ENCODE measurements at places on chromosomes 6 and 20. TPM values are rescaled to one million over a fixed set of nuclear protein-coding genes. Genes with fewer than 3 reads are reported as not detected.

PCK1 gene
- total RNA-seq = not detected

DNA sequence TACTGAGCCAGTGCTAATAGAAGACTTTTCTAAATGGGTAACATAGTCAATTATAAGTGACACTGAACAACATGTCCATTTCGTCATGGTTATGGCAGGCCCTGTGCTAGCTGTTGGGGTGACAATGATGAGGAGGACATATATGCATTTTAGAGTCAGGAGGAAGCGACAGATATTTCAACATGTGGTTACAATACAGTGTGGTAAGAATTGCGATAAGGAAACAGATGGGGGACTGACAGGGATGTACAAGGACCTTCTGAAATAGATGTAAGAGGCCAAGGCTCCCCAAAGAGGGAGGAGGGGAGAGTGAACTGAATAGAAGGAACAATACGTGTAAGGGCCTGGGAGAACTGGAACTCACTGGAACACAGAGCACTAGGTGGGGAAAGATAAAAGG lies 11.7 kb downstream of the MMP24 start:
- no peak for DNase-seq

DNA sequence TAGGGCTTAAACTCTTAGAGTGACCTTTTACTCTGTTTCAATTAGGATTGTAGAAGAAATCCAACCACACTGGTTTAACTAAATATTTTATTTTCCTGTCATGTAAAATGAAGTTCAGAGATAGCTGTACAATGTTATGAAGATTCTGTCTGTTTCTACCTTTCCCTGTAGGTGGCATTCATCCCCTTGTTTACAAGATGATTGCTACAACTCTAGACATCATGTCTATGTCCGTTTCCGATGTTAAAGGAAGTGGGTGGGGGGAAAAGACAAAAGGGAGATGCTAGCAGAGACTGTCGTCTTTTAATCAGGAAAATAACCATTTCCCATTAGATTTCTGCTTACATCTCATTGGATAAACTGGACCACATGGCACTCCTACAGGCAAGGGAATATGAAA lies 30.9 kb upstream of the RIMS1 start:
- no peak for DNase-seq

DNA sequence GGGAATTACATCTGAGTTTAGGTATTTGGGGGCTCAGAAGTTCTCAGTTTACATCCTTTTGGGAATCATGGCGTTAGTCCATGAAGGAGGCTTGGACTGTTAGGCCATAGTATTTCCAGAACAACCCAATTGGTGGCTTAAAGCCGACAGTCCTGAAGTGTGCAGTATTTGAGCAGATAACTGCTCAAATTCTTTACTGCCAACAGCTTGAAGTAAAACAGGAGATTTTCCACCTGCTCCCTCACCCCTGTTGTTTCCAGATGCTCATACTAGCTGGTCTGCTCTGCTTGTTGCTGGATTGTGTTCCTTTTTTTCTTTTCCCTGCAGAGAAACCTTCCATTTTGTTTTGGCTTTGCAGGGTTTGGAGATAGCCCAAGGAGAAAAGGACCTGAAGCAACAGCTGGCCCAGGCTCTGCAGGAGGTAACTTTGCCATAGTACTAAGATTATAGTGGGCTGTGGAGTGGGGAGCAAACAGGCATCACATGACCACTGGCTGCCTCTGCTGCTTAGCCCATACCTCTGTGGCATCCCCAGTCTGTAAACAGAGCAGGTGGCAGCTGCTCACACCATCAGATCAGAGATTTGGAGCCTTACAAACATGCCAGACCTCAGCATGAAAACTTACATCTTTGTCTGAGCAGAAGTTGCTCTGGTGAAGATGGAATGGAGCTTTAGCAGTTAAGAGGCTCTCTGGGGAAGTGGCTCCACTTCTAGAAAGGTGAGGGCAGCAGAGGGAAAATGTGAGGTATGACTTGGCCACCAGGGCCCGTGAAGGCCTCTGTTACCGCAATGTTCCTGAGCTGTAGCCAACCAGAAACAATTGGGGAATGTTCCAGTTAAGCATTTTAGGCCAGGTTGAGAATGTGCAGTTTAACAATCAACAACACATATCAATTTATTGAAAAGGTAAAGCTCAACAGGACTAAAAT lies 17.6 kb downstream of the RNF8 start:
- no peak for DNase-seq

- DNase-seq = peak; percentile 94
Measured at GRCh38 chr20:8073024-8073832, 53.7 kb upstream of the TMX4 start.

GRCh38 chr20:1301031-1301529 lies 27.9 kb downstream of the SDCBP2 start:
- peak; percentile 56 for DNase-seq

DNA sequence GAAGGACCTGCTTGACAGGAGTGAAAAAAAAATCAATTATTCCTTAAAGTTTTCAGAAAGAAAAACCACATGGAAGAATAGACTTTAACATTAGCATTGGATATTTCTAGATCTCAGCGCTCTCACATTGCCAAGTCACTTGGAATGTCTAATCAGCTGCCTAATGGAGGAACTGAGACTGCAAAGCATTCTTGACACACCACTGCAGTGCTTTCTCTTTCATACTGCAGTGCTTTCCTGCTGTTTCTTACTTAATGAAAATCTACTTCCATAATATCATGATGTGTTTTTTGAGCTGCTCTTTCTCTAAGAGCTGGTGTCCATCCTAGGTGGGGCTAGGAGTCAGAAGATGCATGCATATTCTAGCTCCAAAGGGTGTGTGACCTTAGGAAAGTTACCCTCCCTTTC lies 20.4 kb upstream of the MCM3 start:
- peak; percentile 45 for DNase-seq
